HCT116 (cell line): ENCODE measurements at places on chromosomes 7 and 10. TPM values are rescaled to one million over a fixed set of nuclear protein-coding genes. Genes with fewer than 3 reads are reported as not detected.

GRCh38 chr7:117012696-117013095 is 59.4 kb downstream of the ST7 start:
- peak; percentile 16 for DNase-seq

GRCh38 chr10:122525788-122526187 is 34.8 kb upstream of the DMBT1 start:
- DNase-seq = peak; percentile 23

GRCh38 chr7:7565018-7565680 is 1.5 kb upstream of the MIOS start:
- no peak for DNase-seq

GRCh38 chr7:91827169-91827568 is 53.3 kb downstream of the MTERF1 start:
- no peak for DNase-seq

GRCh38 chr7:143480501-143480900 is 2.8 kb downstream of the TAS2R41 start:
- no peak for DNase-seq

DNA sequence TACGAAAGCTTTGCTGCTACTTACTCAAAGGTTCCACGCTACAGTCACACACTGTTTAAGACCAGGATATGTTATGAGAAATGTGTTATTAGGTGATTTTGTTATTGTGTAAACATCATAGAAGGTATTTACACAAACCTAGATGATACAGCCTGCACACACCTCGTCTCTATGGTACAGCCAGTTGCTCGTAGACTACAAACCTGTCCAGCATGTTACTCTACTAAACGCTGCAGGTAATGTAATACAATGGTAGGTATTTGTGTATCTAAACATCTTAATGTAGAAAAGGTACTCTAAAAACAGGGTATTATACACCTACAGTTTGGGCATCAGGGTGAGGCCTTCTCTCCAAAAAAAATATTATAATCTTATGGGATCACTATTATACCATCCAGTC is 181.2 kb downstream of the MYOF start:
- no peak for DNase-seq

DNA sequence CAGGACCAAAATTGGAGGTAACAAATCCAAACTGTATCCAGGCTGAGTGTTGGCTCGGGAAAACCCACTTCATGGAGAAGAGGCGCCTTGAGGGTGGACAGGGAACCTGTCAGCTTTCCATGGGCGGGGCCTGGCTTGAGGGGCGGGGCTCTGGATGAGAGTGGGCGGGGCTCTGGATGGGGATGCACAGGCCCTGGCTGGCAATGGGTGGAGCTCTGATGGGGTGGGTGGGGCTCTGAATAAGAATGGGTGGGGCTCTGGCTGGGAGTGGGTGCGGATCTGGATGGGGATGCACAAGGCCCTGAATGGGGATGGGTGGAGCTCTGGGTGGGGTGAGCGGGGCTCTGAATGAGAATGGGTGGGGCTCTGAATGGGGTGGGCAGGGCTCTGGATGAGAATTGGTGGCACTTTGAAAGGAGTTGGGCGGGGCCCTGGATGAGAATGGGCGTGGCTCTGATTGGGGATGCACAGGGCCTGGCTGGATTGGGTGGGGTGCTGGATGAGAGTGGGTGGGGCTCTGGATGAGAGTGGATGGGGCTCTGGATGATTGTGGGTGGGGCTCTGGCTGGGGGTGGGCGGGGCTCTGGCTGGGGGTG is 96.6 kb upstream of the NPTX2 start:
- peak; percentile 3 for DNase-seq

GRCh38 chr7:140576589-140576988 is 64.0 kb downstream of the DENND2A start:
- no peak for DNase-seq

GRCh38 chr7:6558837-6559236 is 7.6 kb upstream of the GRID2IP start:
- peak; percentile 56 for DNase-seq

DNA sequence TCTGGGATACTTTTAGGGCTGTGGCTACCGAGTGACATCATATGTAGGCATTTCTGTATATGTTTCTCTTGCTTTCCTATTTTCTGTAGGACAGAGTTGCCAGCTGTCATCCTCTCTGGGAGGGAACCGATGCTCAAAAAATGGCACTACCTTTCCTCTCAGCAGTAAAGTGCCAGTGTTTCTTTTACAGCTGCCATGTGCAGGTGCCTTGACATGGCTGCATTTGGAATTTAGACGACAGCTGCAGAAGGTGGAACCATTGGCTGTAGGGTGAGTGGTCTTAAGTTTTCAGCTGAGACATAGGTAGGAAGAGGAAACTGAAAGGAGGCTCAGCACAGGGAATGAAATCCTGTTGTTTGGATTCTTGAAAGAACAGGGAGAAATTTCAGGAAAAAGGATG is 20.2 kb upstream of the RPA3 start:
- no peak for DNase-seq

DNA sequence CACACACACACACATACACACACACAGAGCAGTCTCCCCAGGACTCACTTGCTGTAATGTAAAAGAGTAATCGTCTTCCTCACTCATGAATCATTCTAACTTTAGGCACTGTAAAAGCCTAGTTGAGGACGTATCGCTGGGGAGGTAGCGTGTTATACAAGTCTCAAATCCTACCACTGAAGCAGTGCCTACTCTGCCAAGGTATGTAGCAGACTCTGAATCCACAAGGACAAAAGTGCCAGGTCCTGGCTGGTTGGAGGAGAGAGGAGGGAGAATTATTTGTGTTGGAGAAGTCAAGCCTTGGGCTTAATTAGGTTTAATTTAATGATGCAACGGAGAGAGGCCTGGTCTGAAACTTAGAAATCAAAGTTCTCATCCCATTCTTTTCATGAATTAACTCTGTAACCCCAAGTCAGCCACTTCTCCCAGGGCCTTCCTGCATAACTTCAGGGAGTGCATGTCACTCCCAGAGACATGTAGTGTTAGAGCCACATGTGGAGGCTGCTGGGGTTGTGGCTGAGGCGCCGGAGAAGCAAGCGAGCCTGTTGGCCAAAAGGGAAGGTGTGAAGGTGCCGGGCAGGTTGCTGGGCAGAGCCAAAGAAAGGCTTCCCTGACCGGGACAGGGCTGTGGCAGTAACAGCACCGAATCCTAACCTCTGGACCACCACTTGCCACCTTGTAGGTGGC is 36.7 kb downstream of the NKX2-3 start:
- no peak for DNase-seq

- no peak for DNase-seq
Observed at GRCh38 chr10:104447331-104447730, 93.7 kb downstream of the CFAP58 start.

- no peak for DNase-seq
Observed at GRCh38 chr7:66558201-66558641, 70.5 kb upstream of the KCTD7 start.

- no peak for DNase-seq
Observed at GRCh38 chr7:44466300-44467216, 23.9 kb downstream of the NUDCD3 start.

DNA sequence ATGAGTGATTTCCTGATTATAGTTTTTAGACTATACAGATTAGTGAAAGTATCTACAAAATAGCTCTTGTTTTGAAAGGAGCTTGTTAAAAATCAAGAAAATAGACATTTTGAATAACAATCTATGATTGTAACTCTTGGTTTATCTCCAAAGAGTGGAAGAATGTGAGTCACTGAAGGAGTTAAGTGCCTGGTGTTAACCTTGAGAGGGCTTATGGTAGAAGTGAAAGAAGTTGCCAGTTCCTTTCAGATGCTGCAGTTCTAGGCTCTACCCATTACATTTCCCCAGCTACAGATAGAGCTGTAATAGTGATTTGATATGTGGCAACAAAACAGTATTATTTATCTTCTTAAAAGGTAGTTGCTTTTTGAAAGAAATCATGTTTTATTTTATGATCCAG is 12.7 kb downstream of the NRBF2 start:
- DNase-seq = no peak

GRCh38 chr7:22718911-22719420 is 8.0 kb upstream of the IL6 start:
- no peak for DNase-seq

GRCh38 chr10:25683344-25683743 is 250.7 kb upstream of the MYO3A start:
- DNase-seq = no peak

GRCh38 chr7:130286881-130287280 is 6.1 kb upstream of the CPA4 start:
- no peak for DNase-seq

GRCh38 chr7:44595934-44596635 is 10.3 kb upstream of the OGDH start:
- no peak for DNase-seq

- no peak for DNase-seq
Observed at GRCh38 chr7:601595-602340, 82.1 kb upstream of the PDGFA start.

DNA sequence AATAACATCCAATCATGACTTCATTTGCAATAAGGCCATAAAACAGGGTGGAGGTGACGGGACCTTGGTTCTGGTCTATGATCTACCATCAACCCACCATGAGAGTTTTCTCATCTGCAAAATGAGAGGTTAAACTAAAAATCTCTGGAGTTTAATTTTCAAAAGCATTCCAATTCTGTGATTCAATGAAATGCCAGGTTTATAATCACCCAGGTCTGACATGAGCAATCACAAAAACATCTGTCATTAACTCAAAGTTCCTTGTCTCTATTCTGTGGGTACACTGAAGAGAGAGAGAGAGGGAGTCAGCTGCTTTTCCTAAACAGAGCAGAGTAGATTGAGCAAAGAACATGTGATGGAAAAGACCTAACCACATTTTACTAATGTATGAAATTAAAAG is 75.4 kb downstream of the NUDCD3 start:
- DNase-seq = no peak

- no peak for DNase-seq
Observed at GRCh38 chr7:108200326-108200725, 70.2 kb upstream of the LAMB4 start.

DNA sequence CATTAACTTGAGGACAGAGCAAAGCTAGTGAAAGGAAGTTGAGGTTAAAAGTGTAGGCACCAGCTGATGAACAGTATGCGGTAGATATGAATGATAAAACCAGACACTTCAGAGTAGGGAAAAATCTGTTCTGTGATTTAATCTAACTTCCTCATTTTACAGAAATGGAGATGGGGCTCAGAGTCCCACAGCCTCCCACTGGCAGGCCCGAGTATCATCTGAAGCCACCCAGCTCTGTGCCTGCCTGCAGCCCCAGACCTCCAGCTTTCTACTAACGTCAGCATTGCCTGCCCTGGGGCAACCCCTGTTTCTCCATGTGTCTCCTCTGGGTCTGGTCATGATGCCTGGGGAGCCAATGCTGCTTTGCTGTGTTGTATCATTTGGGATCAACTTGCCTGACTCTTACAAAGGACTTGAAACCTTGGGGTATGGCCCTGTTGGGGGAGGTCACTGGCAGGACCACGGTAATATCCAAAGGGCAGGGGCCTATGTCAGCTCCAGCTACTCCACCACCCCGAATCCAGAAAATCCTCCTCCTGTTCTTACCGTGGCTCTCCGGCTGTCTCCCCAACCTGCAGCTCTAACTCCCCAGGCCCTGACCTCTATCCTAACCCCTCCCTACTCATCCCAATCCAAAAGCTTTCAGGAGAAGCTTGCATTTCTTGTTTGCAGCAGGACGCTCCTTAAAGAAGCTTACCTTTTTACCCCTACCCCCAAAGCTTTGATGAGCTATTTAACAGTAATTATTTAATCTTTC is 56.2 kb upstream of the NPY start:
- no peak for DNase-seq

GRCh38 chr10:2137549-2138174 is 400.3 kb upstream of the ADARB2 start:
- DNase-seq = no peak

GRCh38 chr7:88169717-88170320 is 50.0 kb downstream of the SRI start:
- no peak for DNase-seq

DNA sequence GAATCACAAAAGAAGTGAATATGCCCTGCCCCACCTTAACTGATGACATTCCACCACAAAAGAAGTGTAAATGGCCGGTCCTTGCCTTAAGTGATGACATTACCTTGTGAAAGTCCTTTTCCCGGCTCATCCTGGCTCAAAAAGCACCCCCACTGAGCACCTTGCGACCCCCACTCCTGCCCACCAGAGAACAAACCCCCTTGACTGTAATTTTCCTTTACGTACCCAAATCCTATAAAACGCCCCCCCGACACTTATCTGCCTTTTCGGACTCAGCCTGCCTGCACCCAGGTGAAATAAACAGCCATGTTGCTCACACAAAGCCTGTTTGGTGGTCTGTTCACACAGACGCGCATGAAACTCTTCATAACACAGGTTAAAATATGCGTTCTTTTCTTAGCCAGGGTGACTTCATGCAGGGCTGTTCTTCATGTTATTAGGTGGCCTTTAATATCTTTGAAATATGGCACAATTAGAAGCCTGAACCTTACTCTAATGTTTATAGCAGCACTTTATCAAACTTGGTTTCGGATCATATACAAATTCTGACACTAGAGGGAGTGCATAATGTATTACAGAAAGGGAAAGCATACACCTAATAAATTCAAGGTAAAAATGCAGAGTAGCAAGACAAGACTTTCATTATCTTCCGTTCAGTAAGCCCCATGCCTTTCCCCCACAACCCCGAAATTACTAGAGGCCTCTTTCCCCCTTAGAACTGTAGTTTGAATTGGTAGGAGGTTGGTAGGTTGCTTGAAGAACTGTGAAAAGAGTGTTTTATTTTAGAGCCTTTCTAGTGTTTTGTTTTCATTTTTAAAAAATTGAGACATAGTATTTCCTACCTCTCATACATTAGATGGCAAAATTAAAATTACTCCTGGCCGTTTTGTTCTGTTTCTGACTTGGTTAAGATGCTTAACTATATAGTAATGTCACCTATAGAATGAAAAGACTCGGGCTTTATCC is 117.9 kb downstream of the NPY start:
- peak; percentile 28 for DNase-seq

GRCh38 chr10:13743101-13743693 is 156.4 kb downstream of the PRPF18 start:
- no peak for DNase-seq

- DNase-seq = no peak
Observed at GRCh38 chr7:80542398-80542797, 30.5 kb upstream of the GNAT3 start.

DNA sequence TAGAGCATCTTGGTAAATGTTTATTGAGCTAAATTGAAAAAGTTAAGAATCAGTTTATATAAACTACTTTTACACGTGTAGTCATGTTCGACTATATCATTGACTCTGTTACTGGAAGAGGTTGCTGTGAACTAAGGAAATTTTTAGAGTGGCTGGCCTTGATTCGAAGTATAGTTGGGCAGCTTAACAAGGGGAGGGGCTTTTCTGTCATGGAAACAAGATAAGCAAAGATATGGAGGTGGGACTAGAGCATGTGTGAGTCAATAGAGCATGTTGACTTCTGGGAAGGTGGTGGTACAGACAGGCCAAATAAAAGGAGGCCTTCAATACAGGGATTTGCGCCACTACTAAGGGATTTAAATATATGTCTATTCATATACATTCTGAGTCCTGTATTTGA is 7.6 kb downstream of the ATP5F1C start:
- no peak for DNase-seq

- no peak for DNase-seq
Observed at GRCh38 chr10:79443338-79444198, 1.9 kb downstream of the ZCCHC24 start.

GRCh38 chr7:72266771-72267170 is 145.4 kb downstream of the CALN1 start:
- no peak for DNase-seq

The MRPS24 gene
- 156 TPM for total RNA-seq

The PON1 gene
- 0.20 TPM for total RNA-seq

The FAM25A gene
- total RNA-seq = 2.7 TPM

The SKAP2 gene
- total RNA-seq = 30.7 TPM

The FOXI2 gene
- not detected for total RNA-seq

The NAT16 gene
- 2.0 TPM for total RNA-seq

The CRPPA gene
- 1.6 TPM for total RNA-seq

The NFKB2 gene
- total RNA-seq = 115 TPM
